A673 (cell line): ENCODE measurements at places on chromosomes 6 and 20. TPM values are rescaled to one million over a fixed set of nuclear protein-coding genes. Genes with fewer than 3 reads are reported as not detected.

The PACSIN1 gene
- 0.13 TPM in 1 of 2 replicates, not detected in the other for total RNA-seq

DNA sequence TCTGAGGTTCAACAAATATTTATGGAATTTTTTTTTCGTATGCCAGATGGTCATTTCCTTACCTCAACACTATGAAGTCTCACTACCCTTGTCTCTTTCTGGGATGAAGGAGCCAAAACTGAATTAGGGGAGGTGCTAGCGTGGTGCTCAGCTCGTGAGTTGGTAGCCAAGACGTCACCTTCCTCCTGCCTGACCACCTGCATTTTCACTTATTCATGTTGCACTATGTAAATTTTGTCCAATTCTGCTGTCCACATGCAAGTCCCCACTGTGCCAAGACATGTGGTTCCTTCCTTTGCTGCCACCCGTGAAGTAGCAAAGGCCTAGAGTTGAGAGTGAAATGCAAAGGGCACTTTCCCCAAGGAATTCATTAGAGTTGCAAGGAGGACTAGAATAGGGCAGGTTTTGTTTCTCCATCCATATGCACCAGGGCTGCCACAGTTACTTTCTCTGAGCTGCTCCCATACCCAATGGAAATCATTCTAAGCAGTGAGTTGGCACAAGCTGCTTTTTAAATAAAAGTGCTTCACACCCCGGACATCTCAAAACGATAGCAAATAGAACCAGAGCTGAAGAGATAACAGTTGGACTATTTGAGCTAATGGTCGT is 591.3 kb upstream of the NOX3 start:
- H3K4me3 ChIP-seq, result no peak overlapping the region
- H3K27ac ChIP-seq, result peak overlapping the region; percentile 66
- H3K36me3 ChIP-seq, result no peaks in the 10 kb centered on the region
- H3K27me3 ChIP-seq, result no peaks in the 10 kb centered on the region
- no peak for DNase-seq

DNA sequence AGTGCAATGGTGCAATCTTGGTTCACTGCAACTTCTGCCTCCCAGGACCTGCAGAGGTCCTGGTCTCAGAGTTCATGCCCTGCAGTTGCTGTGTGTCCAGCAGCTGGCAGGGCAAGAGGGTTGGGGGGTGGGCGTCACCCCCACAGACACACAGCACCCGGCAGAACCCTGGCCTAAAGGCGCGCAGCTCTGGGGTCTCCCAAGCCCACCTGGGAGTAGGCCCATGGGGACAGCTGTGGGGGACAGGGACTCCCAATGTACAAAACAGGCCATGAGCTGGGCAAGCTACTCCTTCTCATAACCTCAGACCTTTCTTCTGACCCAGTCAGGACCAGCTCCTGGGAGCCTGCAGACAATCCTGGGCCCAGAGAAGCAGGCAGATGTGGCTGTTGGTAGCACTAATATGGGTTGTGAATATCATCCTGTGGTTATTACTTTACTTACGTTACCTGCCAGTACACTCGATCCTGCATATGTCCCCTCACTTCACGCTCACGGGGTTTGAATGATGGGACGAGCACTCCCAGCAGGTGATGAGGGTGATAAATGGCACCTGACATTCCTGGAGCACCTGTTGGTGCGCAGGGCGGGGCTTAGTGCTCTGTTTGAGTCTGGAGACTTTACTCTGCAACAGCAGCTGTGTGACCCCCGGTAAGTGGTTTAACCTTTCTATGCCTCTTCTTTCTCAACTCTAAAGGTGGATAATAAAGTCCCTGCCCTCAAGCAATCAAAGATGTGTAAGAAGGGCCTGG is 39.9 kb upstream of the SULF2 start:
- no peak for DNase-seq
- no peak overlapping the region for H3K27ac ChIP-seq
- no peak overlapping the region for H3K4me3 ChIP-seq
- peaks cover 18% of the 10 kb centered on the region for H3K27me3 ChIP-seq
- H3K36me3 ChIP-seq, result no peaks in the 10 kb centered on the region
- no peaks in the 10 kb centered on the region for H3K4me1 ChIP-seq

- no peak for DNase-seq
- no peaks in the 10 kb centered on the region for H3K36me3 ChIP-seq
- peak overlapping the region; percentile 40 for H3K4me3 ChIP-seq
These were observed 460 bp downstream of the PLAGL1 start for GRCh38 chr6:144007478-144008119.

- H3K4me3 ChIP-seq, result no peak overlapping the region
- no peak overlapping the region for H3K27ac ChIP-seq
- H3K4me1 ChIP-seq, result peaks cover 3% of the 10 kb centered on the region
- H3K36me3 ChIP-seq, result no peaks in the 10 kb centered on the region
- peak; percentile 6 for DNase-seq
These were observed 122.9 kb upstream of the MMS22L start for GRCh38 chr6:97405818-97406409.
